ENCODE measurements at places on chromosomes 11 and 22.

GRCh38 chr11:74390697-74391096 is 7.5 kb downstream of the PGM2L1 start:
- no peak for DNase-seq

- peak; percentile 32 for DNase-seq
Observed at GRCh38 chr22:19891317-19892256, 36.9 kb upstream of the GNB1L start.

DNA sequence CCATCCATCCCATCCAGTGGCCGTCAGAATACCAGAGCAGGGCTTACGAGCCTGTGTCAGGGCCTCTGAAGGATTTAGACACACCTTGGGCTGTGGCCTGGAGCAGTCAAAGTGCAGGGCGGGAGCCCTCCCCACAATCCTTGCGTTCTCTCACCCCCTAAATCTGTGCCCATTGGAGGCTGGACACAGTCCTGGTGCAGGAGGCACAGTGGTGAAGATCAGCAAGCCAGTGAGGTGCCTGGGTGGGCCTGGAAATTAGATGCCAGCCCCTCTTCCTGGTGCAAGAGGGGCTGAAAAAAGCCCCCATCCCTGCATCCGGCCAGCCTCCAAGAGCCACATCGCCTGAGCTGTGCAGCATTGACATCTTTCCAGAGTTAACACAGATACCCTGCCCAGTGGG is 1045.8 kb downstream of the TBC1D22A start:
- no peak for DNase-seq

- no peak for DNase-seq
Observed at GRCh38 chr11:117511483-117511930, 183.9 kb downstream of the CEP164 start.
